ENCODE measurements at places on chromosomes 2 and 18.

DNA sequence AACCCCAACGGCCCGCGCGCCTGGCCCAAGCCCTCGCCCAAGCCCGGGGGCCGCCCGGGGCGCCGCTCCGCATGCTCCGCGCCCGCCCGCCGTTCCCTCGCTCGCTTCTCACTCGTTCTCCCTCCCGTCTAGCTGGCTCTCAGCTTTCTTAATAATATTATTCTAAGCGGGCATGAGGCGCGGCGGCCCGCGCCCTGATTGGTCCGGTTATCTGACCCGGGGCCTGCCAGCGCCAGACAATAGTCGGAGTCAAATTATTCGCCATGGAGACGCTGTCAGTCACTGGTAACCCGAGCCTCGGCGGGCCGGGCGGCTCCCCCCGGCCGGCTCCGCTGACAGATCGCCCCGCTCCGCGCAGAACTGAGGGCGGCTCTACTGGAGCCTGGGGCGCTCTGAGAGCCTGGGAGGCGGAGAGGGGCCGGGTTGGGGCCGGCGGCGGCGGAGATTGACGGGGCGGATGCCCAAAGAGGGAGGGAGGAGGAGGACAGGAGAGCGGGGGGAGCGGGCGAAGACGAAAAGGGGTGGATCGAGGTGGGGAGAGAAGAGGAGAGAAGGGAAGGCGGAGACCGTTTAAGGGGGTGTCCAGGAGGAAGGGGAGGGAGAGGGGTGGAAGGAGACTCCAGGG is at the start of gene SIX2:
Gene SIX2 (minus strand): TSS at position 150 of the 625 bp plus-strand sequence. CDS start 342 bp downstream, outside the sequence.
- DNase-seq, result no peak

- no peak for DNase-seq
Measured at GRCh38 chr2:174939046-174939445, 66.1 kb downstream of the CHN1 start.

GRCh38 chr2:154527962-154528361 is 170.5 kb upstream of the KCNJ3 start:
- no peak for DNase-seq

- DNase-seq, result no peak
Measured at GRCh38 chr2:49255409-49255971, 101.2 kb upstream of the FSHR start.

DNA sequence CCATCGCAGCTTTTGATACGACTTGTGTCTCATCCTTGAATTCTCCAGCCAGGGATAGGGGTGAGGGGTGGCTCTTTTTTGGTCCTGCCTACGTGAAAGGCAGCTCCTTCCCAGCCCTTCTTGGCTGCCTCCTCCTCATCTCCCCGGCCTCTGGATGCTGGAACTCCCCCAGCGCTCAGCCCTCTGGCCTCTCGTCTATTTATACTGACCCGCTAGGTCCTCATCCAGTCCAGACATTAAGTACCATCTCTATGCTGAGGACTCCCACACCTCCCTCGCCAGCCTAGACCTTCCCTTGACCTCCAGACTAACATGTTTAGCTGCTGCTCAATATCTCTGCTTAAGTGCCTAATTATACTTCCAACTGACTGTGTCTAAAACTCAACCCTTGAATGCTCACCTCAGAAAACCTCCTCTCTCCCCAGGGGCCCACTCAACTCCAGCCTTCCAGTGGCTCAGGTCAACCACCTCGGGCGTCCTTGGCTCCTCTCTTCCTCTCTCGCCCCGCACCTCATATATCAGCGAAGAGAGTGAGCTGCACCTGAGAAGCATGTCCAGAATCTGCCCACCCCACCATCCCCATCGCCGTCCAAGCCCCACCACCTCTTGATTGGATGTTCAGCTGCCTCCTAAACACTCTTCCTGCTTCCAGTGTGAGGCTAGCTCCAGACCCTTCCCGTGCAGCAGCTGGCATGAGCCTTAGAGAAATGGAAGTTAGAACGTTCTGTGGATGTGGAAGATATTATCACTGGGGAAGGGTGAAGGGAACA is 34.8 kb downstream of the TOGARAM2 start:
- no peak for DNase-seq

GRCh38 chr2:196245378-196246140 is 74.2 kb upstream of the STK17B start:
- DNase-seq, result no peak

- no peak for DNase-seq
Measured at GRCh38 chr18:67268530-67268929, 248.0 kb downstream of the DSEL start.

DNA sequence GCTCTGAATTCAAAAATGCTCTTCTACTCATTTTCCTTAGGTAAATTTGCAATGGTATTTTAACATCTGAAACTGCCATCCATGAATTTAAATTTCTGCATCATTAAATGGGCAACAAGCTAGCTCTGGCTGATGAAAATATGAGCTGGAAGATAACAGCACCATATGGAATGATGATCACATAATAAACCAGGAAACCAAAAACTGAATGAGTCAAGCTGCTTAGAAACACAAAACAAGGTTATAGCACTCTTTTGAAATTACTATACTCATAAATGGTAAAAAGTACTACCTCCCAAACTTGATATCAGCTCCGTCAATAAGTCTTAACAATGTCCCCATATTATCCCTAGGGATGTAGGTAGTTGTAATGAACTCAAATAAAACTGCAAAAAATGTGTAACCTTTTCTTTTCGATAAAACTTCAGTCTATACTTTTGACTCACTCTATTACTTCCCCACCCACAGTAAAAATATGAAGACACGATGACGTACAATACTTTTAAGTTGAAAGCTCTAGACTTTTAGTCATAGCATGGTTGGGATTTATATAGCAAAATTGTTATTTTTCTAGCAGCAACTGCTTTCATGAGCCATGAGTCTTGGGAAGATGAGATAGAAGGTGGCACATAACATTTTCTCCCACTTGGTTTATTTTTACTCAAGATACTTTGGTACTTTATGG is 396.7 kb downstream of the CDH2 start:
- no peak for DNase-seq

DNA sequence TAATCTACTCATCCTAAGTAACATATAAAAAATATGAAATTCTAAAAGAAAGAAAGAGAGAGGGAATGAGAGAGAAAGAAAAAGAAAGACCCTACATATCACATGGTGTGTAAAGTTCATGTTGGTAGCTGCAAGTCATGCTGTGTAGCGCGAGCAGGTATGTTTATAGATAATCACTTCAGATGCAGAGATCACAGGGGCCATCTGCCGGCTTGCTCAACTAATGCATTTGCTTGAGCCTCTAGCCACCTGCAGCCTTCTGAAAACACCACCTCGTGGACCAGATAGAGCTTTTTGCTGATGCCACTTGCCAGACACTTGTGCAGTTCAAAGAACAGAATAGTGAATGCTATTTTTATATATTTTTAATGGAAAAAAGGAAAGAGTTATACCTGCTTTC is 37.6 kb downstream of the CDH7 start:
- no peak for DNase-seq

DNA sequence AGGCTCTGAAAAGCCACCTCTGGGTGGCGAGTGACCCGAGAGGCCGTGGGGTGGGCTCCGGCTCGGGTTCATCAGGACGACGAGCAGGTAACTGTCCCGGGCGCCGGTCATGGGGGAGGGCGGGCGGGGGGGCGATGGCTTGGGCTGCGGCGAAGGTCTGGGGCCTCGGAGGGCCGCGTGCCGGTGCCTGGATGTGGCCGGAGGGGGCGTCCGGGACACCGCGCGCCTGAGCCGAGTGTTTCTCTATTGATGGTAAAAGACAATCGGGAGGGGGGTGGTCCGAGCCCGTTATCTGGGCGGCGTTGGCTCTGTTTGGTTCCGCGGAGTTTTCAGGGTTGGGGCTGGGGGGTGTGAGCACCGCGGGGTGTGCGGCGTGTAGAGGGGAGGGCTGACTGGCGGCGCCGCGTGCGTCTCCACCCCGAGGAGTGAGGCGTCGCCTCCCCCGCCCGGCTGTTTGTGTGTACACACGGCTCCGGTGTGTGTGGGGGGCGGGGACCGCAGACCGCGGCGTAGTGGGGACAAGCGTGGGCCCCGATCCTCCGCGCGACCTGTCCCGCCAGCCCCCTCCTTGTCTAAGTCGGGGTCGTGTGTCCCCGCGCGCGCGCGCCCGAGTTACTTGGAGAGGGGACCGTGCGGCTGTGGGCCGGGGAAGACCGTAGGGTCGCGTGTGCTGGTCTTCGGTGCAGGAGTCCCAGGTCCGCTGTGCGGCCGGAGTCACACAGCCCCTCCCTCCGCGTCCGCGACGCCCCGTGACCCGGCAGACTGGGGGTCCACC is 1.6 kb downstream of the CTIF start:
- peak; percentile 43 for DNase-seq

DNA sequence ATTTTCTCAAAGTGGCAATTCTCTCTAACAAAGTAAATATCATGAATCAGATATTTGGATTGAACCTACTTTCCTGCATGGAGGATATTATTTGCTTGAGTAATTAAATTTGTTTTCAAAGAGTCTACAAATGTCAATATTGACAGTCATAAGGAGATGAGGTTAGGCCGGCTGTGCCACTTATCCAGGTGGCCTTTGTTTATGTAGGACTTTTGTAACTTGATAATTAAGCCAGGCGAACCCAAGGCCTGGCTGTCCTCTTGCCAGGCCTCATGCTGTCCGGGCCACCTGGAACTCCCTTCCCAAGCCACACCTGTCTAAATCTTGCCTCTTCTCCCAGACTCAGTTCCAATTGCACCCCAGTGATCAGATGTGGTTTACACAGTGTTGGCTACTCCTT is 255.2 kb downstream of the ACKR3 start:
- DNase-seq, result no peak

DNA sequence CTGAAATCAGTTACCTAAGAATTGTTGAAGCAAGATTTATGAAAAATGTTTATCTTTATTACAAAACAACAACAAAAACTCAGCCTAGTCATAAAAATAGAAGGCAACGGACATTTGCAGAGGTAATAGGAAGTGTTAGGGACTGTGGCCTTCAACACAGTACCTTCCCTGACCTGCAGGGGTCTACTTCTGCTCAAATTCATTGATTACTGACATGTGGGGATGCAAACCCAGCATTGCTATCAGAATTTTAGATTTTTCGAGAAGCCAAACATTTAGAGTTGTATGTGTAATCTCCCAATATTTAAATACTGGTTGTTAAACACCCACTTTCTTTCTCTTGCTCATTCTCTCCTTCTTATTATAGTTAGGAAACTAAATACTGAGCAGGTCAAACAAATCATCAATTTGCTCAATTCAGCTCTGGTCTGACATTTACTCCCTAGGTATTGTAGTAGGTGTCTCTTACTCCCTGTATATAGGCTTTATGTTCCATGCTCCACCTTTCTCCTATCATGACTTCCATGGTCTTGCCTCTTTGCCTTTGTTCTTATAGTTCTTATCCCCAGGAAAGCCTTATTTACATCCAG is 198.5 kb downstream of the UBE2E3 start:
- DNase-seq, result peak; percentile 65

GRCh38 chr2:68041704-68042245 is 21.0 kb downstream of the C1D start:
- DNase-seq, result no peak
